ENCODE measurements at places on chromosomes 5 and 9.

DNA sequence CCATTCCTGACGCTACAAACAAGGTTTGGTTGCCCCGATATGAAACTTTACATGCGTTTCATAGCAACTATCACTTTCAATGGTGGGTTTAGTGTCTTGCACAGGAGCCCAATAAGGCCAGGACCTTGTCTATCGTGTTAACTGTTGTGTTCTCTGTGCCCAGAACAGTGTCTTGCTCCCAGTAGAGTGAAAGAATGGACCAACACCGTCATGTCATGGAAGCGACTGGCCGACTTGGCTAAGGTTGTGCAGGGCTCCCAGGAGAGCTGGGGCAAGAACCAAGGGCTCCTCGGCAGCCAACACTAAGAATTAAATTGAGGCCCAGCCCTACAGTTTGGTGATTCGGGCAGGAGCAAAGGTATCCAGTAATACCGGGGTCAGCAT lies 498 bp upstream of the ARHGEF37 start:
- no peak for DNase-seq

DNA sequence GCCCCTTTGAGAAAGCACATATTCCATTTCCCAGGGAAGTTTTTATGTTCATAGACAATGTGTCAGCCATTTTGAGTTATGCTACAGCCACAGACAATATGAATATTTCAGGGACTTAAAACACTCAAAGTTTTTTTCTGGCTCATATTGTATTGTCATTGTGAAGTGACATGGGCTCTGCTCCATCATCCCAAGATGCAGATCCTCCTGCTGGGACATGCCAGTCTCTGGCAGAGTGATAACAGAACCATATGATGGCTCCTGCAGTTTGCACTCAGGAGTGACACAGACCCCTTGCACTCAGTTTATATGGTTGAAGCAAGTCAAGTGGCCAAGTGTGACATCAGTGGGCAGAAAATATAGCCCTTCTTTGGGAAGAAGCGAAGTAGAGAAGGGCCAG lies 498.4 kb upstream of the TUSC1 start:
- DNase-seq, result no peak

GRCh38 chr5:111425205-111425604 lies 87.1 kb downstream of the STARD4 start:
- no peak for DNase-seq

GRCh38 chr9:89746385-89747116 lies 141.7 kb downstream of the GADD45G start:
- DNase-seq, result no peak

GRCh38 chr9:88287972-88288371 lies 100.3 kb upstream of the SPIN1 start:
- no peak for DNase-seq

DNA sequence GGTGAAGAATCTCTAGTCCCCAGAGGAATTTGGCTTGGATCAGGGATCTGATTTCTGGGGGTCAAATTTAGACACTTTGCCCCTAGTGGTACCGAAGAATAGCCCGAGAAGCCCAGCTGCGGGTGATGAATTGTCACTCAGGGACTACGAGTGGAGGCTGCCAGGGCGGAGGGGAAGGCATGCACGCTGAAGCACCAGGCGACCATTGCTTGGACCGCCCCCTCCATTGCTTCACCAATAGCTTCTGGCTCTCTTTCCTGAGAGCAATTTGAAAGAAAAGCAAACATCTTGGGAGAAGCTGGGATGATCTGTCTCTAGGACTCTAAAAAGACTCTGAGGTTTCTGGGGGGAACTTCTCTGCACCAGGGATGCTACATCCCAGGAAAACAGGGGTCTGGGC lies 137.6 kb downstream of the CRB2 start:
- DNase-seq, result no peak
